ENCODE measurements at places on chromosomes 2 and 18.

DNA sequence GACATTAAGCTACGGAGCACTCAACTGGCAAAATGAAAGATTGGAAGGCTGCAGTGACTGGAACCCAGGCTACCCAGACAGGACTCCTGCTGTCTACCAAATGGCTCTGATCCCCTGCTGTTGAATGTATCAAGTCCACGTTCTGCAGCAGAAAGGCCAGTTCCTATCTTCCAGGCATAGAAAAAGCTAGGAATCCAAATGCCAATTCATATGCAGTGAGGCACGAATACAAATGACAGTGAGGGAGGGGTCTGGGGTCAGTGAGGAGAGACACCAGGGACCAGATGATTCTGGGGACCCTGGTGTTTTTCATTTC lies 5.3 kb downstream of the NRP2 start:
- no peak for DNase-seq

- no peak for DNase-seq
These were observed 503.0 kb upstream of the MYT1L start for GRCh38 chr2:2834105-2834504.

GRCh38 chr2:110843496-110843895 lies 111.1 kb downstream of the ACOXL start:
- no peak for DNase-seq

- DNase-seq, result no peak
These were observed 17.7 kb downstream of the FIGN start for GRCh38 chr2:163717993-163718680.

- DNase-seq, result no peak
These were observed 256.6 kb downstream of the CYRIA start for GRCh38 chr2:16409006-16409390.

DNA sequence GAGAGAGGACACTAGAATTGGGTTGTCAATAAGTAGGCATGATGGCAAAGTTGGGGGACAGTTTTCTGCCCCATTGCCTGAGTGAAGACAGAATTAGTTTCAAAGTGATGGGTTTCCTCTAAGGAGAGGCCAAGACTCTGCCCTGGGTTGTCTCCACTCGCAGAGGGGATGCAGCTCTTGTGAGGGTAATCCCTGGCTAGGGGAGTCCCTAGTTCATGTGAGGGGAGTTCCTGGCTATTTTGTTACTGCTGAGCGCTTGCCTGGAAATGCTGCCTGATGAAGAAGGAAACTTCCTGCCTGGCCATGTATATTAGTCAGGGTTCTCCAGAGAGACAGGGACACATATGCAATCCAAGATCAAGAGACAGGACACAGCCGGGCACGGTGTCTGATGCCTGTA lies 501.5 kb downstream of the BCL11A start:
- DNase-seq, result no peak
